ENCODE measurements at places on chromosomes 3 and 15.

DNA sequence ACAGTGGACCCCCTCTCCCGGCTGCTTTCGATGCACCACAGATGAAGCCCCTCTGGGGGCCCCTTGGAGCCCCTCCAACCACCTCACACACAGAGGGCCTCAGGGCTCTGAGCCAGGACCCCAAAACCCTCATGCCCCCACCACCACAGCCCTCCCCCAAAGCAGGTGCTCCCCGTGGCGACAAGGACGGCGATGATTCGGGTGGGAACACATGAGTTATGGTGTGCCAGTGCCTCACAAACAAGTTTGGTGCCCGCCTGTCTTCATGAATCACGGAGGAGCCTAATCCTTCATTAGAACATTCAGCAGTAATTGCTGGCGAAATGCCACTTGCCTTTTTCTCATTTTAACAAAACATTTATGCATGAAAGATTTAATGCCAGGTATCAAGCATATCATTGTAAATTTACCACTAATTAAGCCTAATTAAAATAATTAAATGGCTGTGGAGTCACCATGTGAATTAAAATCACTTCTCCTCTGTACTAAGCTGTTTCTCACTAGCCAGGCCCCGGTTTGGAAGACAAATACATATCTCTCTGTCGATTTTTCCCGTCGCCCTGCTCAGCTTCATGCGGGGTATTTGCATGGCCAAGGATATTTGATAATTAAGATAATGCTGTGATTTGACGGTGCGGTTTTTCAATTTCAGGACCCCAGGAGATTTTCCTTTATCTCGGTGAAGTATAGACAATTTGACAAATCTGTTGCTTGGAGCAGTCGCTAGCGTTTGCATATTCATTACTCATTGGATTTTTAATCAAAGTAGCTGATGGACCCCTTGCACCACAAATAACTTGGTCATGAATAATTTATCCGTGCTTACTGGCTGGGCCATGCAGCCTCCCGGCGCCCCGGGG is 157.0 kb downstream of the TLE3 start:
- DNase-seq = no peak

DNA sequence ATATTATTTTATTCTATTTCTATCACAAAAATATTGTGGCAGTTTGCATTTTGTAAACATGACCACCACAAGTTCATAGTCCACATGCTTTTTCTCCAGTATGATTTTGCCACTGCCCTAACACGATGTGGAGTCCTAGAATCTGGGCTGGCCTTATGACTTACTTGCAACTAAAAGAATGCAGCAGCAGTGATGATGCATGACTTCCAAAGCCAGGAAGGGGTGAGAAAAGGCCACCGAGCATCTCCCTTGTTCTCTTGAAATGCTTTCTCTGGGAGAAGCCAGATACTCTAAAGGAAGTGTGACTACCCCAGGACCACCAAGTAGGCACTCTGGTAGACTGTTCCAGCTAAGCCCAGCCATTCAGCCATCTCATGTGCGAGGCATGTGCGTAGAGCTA is 191.6 kb upstream of the MRPL3 start:
- no peak for DNase-seq

- no peak for DNase-seq
Measured at GRCh38 chr15:38587214-38587613, 22.6 kb upstream of the RASGRP1 start.

GRCh38 chr15:89494031-89494430 is 2.4 kb downstream of the RHCG start:
- DNase-seq = no peak

GRCh38 chr3:197528190-197528589 is 27.6 kb downstream of the BDH1 start:
- DNase-seq = no peak

GRCh38 chr15:46620392-46621013 is 985.7 kb downstream of the SQOR start:
- no peak for DNase-seq

DNA sequence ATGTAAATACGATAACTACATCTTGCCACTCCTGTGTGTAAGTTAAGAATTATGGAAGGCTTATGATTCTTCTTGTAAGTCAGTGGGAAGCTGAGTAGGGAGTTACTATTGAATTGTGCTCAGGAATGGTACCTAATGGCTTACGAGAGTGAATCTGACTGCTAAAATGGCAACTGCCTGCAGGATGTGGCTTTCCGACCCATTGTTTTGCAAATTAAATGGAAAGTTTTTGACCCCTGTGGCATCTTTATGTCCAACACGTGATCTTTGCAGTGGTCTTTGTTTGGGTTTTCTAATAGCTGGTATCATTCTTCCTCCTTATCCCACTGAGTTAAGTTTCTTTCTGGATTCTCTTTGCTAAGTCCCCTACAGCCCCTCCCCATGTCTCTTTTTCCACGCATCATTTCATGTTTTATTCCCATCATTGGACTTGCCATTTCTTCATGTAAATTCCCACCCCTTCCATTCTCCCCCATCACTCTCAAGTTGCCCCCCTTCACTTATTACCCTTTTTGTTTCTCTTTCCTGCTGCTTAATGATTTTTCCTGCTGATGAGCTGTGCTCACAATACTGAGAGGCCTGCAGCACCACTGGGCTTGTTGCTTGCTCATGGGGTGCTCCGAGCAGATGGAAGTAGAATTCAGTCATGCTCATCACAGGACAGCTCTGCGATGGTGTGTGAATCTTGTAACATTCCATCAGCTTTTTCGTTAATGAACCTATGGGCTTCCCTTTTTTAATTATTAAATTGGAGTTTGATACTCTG is 428.2 kb upstream of the IL12A start:
- DNase-seq = no peak

DNA sequence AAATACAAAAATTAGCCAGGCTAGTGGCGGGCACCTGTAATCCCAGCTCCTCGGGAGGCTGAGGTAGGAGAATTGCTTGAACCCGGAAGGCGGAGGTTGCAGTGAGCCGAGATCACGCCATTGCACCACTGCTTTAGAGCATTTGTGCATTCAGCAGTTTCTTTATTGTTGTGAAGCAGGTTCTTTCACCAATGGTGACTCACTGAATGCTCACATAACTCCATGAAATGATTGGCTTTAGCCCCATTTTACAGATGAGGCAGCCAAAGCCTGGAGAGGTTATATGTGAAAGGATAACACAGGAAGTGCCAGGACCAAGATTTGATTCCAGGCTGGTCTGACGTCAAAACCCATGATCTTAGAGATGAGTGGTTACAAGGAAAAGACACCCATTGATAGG is 195.2 kb downstream of the SLCO3A1 start:
- no peak for DNase-seq

GRCh38 chr3:133383175-133383574 is 16.7 kb upstream of the BFSP2 start:
- no peak for DNase-seq

GRCh38 chr15:68635141-68635540 is 56.3 kb downstream of the CORO2B start:
- DNase-seq = no peak

GRCh38 chr3:193842029-193842798 is 249.2 kb downstream of the OPA1 start:
- DNase-seq = no peak

- no peak for DNase-seq
Measured at GRCh38 chr3:132378846-132379245, 38.5 kb upstream of the DNAJC13 start.

DNA sequence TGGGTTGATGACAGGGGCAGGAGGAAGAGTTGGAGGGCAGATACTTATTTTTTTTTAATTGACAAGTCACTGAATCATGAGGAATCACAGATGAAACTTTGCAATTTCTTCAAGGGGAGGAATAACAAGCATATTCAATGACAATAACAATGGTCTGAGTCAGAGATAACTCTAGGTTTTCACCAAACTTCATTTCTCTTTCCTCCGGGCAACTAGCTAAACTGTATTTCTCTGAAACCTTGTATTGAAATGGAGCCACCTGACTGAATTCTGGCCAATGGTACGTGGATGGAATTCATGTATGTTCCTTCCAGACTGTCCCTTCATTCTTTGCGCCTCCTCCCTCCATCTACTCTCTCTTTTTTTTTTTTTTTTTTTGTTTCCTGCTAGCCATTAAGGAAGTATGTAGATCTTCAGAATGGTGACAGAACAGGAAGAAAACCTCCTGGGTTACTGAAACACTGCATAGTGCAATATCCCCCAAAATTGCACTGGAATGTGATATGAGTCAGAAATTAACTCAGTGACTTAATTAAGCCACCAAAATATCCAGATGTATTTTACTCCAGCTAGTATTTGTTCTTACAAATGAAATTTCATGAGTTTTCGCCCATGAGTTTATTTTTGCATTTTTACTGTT is 495.4 kb downstream of the OTOL1 start:
- no peak for DNase-seq

GRCh38 chr3:194050782-194051320 is 85.1 kb upstream of the HES1 start:
- no peak for DNase-seq

DNA sequence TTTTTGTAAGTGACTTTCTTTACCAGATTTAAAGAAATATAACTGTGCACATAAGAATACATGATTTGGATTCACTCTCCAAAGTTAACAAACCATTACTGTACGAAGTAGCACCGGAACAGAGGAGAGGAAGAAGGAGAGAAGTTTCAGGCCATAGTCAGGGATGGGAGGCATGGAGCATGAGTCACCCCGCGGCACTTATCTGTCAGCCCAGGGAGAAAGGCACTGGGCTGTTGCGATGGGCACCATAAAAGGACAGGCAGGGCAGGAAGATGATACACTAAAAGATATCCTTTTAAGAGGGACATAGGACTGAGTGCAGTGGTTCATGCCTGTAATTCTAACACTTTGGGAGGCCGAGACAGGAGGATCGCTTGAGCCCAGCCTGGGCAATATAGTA is 37.0 kb downstream of the TTC23 start:
- no peak for DNase-seq

DNA sequence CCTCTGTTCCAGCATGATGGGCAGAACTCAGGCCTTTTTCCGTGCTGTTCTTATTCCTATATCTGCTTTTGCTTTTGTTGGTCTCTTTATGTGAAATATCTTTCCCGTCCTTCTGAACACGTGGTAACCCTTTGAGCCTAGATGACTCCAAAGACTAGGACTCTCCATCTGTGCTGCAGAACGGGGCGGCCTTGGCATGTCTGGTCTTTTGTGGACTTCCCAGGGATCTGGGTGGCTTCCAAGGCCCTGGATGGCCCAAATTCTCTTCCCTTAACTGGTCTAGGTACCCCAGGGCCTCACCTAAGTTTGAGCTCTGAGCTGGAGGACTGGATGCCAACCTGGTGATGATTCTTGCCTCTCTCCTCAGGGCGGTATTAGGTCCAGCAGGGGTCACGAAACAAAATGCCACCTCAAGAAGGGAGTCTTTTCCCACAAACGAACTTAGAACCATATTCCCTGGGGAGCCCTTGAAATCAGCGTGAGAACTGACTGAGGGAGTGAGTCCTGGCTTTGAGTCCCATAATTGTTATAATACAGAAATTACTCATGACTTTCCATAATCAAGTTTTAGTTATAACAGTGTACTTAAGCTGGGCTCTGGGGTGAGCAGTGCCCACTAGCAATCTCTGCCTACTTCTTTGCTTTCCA is 13.8 kb downstream of the TLNRD1 start:
- no peak for DNase-seq

DNA sequence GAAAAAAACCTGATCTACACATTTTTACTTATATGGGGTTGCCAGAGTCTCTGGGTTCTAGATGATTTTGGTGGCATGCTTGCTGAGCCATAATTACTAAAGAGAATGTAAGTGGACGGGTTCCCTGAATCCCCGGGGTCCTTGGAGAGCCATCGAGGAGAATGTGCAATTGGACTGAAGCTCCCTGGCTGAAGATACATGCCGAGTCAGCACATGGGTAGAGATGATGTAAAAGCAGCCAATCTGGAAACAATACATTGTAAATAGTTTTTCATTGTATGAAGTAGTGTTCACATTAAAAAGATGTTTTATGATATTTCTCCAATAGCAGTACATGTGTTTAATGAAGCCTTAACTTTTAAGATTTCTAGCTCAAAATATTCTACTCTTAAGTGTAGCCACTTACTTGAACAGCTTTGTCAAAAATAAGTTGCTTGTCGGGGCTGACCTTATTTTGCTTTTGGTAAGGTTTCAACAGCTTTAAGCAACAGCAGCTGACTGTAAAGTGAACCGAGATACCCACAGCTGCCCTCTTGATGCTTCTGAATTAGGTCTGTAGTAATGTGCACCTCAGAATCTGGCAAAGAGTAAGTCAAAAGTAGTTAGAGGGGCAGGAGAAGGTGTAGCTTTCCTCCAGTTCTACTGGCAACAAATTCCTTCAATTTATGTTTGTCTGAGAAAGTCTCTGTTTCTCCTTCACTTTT is 205.7 kb downstream of the PLCL2 start:
- DNase-seq = no peak

DNA sequence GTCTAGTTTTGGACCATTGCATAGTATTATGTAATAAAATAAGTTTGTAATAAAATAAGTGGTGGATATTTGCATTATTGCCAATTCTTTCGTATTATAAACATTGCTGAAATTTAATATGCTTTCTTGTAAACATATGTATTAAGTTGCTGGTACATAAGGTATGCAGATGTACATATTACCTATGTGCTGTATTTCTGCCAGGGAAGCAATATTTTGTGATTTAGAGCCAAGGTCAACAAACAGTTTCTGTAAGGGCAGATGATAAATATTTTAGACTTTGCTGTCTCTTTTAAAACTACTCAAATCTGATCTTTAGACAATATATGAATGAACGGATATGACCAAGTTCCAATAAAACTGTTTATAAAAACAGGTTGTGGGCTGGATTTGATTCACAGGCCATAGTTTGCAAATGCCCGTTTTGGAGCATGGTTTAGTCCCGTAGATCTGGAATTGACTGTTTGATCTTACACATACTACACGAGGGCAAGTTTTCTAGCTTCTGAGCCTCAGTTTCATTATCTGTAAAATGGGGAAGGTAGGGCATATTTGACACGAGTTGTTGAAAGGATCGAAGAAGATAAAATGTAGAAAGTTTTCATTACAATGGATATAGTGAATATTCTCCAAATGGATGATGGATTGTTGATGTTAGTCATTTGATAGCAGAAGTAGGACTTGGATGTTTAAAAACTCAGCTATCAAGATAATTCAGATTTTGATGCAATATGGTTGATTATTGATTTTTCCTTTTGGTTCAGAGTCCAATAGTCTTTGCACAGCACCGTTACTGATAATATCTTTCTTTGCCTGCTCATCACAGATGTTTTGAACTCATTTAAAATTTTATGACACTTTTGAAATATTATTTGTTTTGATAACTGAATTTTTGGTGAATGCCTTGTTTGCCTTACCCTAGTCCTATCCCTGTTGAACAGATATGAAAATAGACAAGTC is 394.6 kb downstream of the FEZF2 start:
- no peak for DNase-seq

Data from stimulated activated CD4-positive, alpha-beta T cell treated with anti-CD3 and anti-CD28 coated beads, TNF-alpha, amount 100 ng/mL, for 1 hour (primary cell).